ENCODE measurements at places on chromosomes 1 and 21. TPM values are rescaled to one million over a fixed set of nuclear protein-coding genes. Genes with fewer than 3 reads are reported as not detected.
A peak's percentile ranks its signal among the peaks of the same experiment; 100 is the strongest.

DNA sequence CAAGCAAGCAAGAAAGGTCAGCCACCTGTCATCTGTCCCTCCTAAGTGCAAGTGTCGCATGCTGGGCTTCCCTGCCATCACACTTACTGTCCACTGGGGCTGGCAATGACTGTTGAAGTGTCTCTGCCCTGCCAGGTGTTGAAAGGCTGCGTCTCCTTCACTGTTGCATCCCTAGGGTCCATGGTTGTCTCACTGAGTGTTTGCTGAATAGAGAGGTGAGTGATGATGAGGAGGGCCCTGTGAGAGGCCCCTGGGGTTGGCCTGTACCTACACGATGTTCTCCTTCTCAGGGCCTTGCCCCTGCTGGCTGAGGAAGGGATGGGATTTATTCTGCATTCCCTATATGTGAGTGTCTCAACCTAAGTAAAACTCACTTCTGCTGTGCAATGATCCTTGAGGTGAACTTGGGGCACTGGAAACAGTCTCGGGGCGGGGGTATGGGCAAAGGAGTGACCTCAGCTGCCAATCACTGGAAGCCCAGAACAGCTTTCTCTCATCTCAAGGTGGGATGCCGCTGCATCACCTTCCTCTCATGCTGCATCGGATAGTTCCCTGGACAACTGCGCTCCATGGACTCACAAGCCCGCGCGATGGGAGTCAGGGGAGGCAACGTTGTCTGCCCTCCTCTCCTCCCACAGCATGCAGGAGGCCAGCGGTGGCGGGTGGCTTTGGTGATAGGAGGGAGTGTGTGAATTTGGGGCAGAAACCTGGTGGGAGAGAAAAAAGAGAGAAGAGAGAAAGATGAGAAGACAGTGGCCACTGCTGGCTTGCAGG lies 35.8 kb upstream of the SOX13 start:
- DNase-seq = no peak

GRCh38 chr1:19477284-19478249 lies 7.8 kb downstream of the CAPZB start:
- no peak for DNase-seq

DNA sequence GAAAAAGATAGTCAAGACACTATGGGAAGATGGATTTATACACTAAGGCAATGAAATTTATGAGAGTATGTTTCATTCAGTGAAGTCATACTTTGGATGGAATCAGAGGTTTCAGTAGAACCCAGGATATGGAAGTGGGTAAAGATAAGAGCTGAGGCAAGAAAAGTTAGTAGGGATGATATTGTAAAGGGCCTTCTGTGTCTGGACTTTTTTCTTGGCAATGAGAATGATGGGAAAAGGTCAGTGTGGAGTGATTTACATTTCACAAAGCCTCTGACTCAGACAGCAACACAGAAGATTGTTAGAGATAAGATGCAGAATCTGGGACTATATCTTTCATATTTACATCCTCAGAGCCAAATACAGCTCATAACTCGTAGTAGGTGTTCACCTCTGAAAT lies 32.1 kb downstream of the SH3BGR start:
- DNase-seq = peak; percentile 15

DNA sequence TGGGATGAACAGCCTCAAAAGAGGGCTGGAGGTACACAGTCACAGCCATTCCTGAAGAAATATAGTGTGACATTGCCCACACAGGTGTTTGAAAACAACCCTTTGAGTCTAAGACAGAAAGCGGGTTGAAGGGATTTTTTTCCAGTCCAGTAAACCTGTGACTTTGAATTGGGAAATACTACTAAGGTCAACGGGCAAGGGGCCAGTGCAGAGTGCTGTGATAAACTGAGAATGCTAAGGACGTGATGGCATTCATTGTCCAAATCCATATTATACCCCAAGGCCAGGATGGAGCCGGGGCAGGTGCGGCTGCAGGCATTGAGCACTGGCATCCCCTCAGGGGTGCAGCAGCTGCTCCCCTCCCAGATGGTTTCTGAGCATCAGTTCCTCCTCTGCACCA lies 36.6 kb downstream of the KIAA0040 start:
- DNase-seq = no peak

- peak; percentile 20 for DNase-seq
These were observed 157.3 kb upstream of the PTGFR start for GRCh38 chr1:78333502-78333901.

DNA sequence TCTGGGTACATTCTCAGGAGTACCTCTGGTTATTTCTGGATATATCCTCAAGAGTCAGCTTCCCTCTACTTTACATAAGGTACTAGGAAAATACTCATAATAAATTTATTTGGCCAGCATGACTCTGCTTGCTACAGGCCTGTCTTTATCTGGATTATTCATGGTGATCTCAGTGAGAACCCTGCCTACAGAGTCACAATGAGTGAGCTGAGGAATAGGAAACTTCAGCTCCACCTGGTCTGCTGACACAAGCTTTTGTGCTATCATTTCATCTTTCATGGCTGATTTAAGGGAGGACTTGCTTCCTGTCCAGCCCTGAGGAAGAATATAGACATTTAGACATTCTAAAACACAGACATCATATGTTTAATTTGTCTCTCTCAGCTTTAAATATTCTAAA lies 19.5 kb upstream of the SUCO start:
- peak; percentile 55 for DNase-seq

DNA sequence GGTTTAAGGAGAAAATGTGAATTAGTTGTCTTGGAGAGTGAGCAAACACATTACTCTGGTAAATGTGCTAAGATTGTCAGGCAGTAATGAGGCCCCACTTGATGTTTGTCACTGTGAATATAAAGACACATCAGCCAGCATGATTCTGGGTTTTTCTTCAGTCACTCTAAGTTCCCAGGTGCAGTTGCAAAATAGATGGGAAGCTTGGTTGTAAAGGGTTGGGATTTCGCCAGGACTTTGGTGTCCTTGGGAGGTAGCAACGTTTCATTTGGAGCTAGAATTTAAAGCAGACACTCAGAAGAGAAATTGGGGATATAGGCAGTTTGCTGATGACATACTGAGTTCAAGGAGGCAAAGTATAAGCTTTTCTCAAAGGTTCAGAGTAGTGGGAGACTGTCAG lies 154.3 kb downstream of the MAST2 start:
- no peak for DNase-seq

GRCh38 chr1:208565756-208566440 lies 321.7 kb upstream of the PLXNA2 start:
- no peak for DNase-seq

- no peak for DNase-seq
These were observed 740 bp downstream of the DSTYK start for GRCh38 chr1:205210756-205211168.

- DNase-seq = no peak
These were observed 41.3 kb upstream of the DMBX1 start for GRCh38 chr1:46448109-46448911.

GRCh38 chr1:56435434-56436262 lies 143.7 kb downstream of the PLPP3 start:
- no peak for DNase-seq

DNA sequence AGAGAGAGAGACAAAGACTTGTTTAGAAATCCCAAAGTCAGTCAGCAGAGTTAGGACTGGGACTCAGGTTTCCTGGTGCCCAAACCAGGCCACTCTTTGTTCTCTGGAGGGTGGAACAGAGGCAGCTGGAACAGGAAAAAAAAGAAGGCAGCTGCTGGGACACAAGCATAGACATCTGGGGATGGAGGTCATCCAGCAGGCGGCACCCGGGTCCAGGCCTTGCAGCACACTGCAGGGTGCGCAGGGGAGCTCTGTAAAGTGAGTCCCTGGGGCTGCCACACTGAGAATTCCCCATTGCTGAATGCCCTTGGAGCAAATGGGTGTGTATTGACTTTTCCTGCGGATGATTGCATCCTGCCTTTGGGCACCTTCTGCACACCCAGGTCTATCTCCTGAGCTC lies 222.9 kb upstream of the CSF3R start:
- DNase-seq = no peak

DNA sequence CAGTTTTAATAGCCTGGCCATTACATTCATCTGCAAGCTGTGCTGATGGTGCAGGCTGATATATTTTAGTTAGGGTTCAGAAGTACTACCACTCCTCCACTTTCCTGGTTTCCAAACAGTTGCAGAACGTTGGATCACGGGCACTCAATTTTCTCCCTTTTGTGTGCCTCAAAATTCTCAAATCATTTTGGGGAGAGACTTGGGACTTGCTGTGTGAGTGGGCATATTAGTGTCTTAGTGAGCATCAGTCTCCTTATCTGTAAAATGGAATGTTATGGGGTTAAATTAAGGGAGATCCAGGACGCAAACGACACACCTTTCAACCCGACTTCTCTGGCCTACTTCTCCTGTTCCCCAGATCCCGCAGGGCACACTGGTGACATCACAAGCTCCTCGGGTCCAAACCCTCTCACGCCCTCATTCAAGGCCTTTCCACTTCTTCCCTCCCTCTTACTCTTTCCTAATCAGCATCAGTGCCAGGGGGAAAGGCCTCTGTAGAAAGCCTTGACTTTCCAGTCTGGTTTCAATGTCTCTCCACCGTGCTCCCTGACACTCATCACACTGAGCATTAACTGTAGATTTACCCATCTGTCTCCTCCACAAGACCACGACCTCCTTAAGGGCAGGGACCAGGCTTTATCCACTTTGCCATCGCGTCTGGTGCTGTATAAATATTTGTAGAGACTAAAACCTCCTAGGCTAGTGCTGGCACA lies 1.2 kb downstream of the PIGP start:
- peak; percentile 62 for DNase-seq

- DNase-seq = no peak
These were observed 118.8 kb downstream of the CCDC185 start for GRCh38 chr1:223512057-223512456.

- no peak for DNase-seq
These were observed 21.0 kb upstream of the ATP13A2 start for GRCh38 chr1:17032741-17033140.

GRCh38 chr1:6601923-6602668 lies 573 bp downstream of the KLHL21 start:
- DNase-seq = no peak

Gene SAMD11
- total RNA-seq = 27.6 TPM

Gene PLA2G2C
- total RNA-seq = not detected
